ENCODE measurements at places on chromosomes 6 and 20.

DNA sequence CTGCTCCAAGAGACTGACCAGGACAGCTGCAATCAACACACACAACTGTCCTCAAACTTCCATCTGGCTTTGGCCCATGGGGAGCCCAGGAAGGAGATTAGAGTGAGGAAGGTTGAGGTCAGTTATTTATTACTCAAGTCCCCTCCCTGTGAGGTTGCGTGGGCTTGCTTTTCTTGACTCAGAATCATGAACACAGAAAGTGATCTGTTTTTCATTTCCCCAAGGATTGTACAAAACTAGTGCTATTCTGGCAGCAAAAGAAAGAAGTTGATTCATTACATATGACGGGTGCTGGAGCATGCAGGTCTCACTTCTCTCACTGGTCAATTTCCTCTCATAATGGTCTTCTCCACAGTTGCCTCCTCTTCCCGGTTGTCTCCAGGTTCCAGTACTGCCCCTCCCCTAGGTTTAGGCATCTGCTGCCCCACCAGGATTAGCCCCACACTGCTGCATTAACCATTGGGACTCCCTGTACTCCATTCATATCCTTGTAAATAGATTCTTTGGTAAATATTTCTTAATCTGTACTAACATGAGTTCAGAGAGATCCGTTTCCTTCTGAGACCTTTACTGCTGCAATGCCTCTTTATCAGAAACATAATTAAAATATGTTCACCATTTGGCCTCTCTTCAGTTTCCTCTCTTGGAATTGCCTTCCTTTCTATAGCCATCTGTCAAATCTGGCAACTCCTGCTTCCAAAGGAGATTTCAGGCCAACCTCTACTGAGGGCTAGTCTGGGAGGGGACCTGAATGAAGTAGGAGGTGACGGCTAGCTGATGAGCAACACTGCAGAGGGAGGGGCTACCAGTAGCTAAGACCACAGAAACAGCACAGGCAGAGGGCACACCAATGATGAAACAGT lies 888.8 kb downstream of the QKI start:
- no peak for DNase-seq

GRCh38 chr20:19351542-19351941 lies 139.1 kb downstream of the SLC24A3 start:
- DNase-seq = no peak

DNA sequence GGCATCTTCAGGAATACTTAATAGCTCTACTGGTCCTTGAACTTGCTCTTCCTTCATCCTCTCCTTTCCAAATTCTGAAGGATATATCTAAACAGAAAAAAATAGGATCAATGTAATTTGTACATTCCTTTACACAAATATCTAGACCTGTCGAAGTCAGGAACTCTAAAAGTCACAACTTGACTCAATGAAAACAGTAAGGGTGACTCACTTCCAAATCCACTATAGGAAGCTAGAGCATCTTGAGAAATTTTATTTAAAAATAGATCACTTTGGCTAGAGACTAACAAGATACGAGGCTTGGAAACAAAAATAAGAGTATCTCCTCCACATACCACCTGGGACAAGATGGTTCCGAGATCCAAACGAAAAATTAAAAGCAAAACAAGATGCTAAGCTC lies 12.2 kb downstream of the ESF1 start:
- no peak for DNase-seq

DNA sequence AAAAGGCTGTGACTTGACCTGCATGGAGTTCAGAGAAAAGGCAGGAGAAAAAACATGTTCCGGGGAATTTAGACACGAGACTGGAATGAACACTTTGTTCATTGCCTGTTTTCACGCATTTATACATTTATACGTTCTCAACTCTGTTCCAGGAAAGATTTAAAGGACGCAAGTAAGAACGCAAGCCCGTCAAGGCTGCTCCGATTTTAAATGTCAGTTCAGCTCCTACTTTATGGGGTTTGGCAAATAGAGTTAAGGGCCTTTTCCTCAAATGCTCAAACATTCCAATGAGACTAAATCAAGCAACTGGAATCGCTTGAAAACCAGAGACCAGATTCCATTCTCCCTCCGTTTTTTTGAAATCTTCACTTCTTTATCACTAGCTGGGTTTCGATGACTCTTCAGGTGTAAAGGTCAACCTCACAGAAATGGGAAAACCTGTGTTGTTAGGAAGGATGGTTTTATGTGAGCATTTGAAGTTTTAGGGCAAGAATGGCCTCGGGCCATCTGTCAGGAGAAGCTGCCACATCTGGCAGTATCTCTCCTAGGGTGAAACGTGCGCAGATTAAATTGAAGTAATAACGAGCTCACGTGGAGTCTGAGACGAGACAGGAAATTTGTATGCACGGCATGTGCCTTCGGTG lies 24.9 kb downstream of the TTLL2 start:
- no peak for DNase-seq

DNA sequence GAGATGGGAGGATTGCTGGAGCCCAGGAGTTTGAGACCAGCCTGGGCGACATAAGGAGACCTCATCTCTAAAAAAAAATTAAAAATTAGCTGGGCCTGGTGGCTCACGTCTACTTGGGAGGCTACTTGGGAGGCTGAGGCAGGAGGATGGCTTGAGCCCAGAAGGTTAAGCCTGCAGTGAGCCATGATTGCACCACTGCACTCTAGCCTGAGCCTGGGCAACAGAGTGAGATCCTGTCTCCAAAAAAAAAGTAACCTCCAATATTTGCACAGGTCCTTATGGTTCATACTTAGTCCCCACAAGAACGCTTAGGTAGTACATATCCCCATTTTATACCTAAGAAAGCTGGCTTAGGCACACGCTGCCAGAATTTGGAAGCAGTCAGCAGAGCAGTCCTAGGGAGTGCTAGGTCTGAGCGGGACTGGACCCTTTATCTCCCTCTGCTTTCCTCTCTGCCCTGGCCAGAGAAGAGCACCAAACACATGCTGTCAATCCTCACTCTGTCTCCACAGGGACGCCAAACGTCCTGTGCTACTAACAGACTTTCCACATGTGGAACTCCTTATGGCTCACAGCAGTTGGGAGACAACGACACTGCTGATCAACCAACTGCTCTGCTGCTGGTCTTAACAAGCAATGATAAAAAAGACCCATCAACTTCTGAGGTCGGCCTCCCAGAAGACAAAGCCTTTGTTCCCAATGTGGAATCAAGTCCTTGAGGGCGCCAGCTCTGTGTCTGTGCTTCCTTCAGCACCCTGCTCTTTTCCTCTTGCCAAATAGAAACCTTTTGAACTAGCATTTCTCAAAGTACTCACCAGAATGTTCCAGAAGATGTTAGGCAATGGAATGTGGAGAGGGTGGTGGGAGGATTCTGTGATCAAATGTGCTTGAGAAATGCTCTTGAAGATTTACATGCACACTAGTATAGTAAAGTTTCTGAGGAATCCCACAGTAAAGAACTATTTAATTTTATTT lies 226.3 kb upstream of the DTNBP1 start:
- DNase-seq = no peak

DNA sequence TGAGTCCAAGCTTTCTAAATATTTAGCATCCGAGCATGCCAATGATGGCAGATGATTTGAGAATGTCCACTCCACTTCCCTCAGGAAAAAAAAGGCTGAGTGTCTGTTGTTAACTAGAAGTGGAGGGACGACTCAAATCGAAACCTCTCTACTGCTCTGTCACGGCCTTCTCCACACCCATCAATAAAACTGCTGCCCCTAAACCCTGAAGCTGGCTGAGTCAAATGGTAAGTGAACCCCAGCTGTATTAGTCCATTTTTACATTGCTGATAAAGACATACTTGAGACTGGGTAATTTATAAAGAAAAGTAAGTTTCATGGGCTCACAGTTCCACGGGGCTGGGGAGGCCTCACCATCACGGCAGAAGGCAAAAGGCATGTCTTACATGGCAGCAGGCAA lies 707.0 kb downstream of the QKI start:
- DNase-seq = no peak

- DNase-seq = no peak
Observed at GRCh38 chr20:13042458-13042794, 33.7 kb downstream of the SPTLC3 start.

DNA sequence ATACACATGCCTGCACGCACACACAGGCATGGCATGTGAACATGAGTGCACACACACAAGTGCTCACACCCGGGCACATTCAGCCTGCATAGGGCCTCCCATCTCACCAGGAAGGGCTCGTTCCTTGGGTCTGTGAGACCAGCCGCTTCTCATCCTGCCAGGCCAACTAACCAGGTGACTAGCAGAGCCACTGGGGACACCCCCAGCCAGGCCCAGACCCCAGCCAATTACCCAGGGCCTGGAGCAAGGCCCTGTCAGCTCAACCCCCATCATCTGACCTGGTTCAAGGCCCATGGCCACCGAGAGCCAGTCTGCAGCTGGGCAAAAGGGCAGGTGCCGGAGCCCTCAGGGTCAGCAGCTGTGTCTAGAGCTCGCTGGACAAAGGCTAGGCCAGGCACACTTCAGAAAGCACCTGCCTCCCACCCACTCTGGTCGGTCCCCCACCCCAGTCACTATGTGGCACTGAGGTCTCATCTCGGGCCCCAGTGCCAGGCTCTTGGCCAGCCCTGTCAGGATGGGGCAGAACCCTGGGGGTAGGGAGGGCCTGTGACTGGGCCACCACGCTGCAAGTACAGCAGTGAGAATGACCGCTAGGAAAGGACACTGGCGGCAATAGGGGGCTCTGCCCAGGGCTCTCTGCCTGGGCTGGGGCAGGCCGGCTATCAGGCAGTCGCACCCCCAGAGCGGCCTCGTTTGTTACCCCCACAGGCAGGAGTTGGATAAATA lies 26.8 kb upstream of the MRGBP start:
- no peak for DNase-seq

DNA sequence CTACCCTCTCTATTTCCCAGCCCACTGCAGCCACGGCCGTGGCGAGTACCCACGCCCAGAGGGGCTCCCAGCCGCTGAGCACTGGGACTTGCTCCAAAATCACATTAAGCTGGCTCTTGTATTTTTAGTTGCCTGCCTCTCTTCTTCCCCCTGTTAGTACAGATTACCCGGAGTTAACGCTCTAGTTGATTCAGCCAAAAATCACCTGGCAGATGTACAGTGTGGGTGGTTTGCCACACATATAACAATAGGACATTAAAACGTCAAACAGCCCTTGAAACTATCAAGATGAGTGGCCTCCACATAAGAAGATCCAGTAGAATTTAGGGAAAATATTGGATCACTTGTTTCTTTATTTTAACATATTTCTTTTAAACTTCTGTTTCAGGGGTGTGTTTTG lies 268.8 kb upstream of the PRDM1 start:
- no peak for DNase-seq

- peak; percentile 97 for DNase-seq
Observed at GRCh38 chr20:34876406-34877282, at the start of gene ACSS2. TSS of gene ACSS2 (plus strand) at chr20:34876612. CDS start at chr20:34876646, 34 bp downstream.

- DNase-seq = no peak
Observed at GRCh38 chr6:50714487-50715379, 1.4 kb downstream of the TFAP2D start.

DNA sequence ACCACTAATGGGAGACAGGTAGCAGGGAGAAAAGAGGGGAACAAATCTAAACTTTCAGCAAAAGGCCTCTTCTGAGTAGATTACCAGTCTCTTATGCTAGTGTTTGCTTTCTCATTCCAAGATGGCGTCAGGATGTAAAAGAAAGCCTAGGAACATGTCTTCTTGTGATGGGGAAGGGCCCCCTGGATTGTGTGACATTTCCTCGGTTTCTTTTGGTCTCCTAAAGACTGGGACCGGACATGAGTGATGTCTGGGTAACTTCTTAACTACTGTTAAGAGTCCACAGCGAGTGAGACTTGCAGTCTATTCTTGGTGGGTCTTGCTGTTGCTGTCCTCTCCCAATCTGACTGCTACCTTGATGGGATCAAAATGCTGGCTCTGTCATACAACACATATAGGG lies 60.3 kb downstream of the ADGRB3 start:
- DNase-seq = no peak

- no peak for DNase-seq
Observed at GRCh38 chr6:144012534-144012933, 4.5 kb upstream of the PLAGL1 start.

DNA sequence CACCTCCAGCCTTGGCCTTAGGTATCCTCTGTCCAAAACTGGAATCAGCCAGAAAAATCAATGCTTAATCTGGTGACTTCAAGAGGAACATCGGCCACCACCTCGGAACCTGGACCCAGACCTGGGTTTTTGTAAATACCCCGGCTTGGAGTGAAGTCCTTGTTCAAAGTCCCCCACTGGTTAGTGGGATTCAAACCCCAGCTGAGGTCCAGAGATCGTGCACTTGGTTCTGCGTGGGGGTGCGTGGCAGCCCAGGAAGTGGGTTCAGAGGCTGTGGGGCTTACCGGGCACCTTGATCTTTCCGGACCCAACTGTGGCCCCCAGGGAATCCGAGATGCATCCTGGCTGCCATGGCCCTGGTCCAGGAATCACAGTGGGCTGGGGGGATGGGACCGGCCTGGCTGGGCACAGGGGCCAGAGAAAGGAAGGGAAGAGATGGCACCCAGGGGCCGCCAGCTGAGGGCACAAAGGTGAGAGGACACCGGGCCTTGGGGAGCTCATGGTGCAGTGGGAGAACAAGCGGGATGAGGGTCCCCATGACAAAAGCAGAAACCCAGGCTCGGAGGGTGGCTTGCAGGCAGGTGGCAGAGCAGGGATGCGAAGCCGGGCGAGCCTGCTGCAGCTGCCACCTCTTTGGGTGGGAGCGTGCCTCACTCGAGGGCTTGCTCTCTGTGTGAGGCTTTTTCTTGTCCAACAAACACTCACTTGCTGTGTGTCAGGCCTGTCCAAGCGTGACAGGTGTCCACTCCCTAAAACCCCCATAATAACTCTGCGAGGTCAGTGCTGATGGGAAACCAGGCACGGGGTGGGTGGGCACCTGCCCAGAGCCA lies 27.7 kb downstream of the ZBP1 start:
- DNase-seq = no peak

DNA sequence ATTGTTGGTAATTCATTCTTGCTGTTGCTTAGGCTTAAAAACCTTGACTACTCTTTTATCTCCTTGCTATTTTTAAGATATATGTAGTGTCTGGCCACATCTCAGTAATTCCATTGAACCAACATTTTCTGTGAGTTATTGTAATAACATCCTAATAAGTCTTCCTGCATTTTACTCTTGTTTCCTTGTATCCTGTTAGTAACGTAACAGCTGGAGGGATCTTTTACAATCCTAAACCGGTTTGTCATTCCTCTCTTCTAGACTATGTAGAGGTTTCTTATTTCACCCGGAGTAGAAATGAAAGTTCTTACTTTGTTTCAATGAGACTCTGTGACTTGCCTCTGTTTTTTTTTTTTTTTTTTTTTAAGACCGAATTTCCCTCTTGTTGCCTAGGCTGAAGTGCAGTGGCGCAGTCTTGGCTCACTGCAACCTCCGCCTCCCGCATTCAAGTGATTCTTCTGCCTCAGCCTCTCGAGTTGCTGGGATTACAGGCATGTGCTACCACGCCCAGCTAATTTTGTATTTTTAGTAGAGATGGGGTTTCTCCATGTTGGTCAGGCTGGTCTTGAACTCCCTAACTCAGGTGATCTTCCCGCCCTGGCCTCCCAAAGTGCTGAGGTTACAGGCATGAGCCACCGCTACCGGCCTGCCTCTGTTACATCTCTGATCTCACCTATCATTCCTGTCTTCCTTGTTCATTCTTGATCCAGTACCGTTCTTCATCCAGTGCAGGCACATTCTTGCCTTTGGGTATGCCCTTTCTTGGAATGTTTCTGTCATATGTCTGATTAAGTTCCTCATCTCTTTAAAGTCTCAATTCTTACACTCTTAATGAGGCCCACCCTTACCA lies 44.7 kb downstream of the NCOA3 start:
- DNase-seq = no peak

GRCh38 chr6:38973178-38974057 lies 75.2 kb upstream of the GLP1R start:
- DNase-seq = no peak

GRCh38 chr6:3446184-3446583 lies 10.7 kb downstream of the SLC22A23 start:
- no peak for DNase-seq
